ENCODE measurements at places on chromosomes 7 and 10.

DNA sequence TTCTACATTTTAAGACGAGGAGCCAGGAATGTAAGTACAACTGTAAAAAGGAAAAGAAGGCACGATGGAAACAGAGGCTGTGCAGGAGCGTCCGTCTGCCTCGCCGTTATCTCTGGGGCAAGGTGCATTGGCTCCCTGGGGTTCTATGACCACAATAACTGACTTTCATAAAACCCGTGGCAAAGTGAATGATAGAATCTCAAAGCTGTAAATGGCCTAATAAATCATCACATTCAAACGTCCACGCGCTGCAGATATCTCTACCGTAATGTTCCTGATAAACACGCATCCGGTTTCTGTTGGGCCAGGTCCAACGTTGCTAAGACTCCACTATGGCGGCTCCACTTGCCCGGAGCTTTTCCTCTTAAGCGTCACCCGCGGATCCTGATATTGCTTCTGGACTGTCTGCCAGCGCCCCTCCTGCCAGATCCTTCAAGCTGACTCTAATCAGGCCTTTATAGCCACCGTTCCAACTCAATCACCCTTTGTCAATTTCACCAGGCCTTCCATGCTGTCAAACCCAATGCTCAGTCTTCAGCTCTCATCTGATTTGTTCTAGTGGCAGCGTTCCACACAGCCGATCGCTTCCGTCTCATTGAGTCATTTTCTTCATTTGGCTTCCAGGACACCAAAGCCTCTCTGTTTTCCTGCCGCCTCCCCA lies 265.6 kb upstream of the FOXK1 start:
- DNase-seq: no peak

GRCh38 chr10:129134371-129134770 lies 332.7 kb upstream of the MGMT start:
- no peak for DNase-seq

GRCh38 chr10:86048571-86048970 lies 318.0 kb downstream of the GRID1 start:
- DNase-seq: no peak

DNA sequence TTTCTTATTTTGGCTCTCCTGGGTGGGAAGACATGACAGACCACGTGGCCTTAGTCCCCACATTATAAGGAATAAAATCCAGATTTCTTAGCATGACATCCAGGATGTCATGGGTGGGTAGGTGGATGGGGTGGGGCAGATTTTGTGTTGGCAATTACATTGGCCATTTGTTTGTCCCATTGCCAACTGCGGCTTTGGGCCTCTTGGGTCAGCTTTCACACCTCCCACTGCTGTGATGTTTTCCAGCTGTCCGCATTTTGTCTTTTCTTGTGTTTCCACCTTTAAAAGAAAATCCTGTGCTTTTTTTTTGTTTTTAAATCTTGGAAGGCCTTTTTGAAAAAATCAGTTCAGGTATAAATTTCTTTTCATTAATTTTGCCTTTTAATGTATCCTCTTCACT lies 237.0 kb downstream of the SDK1 start:
- DNase-seq: no peak

GRCh38 chr7:27111042-27111750 lies 8.7 kb upstream of the HOXA2 start:
- no peak for DNase-seq

DNA sequence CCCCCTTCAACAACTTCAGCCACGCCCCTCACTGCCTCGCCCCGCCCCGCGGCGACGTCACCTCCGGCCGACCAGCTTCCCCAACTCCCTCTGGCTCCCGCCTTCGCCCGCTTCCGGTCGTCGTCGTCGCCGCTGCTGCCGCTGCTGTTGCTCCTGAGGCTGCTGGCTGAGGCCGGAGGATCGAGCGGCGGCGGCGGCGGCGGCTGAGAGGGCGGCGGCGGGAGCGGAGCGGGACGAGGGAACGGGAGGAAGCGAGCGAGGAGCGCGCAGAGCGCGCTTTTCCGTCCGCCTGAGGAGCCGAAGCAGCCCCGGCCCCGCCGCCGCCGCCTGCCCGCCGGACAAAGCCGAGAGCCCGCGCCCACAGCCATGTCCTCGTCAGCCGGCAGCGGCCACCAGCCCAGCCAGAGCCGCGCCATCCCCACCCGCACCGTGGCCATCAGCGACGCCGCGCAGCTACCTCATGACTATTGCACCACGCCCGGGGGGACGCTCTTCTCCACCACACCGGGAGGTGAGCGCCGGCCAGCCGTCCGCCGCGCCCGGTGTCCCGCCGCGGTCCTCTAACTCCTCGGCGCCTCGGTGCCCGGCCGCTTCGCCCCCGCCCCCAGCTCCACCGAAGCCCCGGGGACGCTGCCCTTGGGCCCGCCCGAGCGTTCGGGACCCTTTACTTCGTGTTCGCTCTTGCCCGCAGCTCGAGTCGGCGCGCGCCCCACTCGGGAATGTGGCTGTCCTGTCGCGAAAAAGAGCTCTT lies at the start of gene EIF4EBP2:
Gene EIF4EBP2, plus strand, starts transcription at position 110 of the 751 bp plus-strand sequence. Its CDS starts 257 bp downstream, at position 367.
- DNase-seq: peak; percentile 98

- DNase-seq: no peak
These were observed 6.3 kb downstream of the ZNF503 start for GRCh38 chr10:75395066-75395931.

DNA sequence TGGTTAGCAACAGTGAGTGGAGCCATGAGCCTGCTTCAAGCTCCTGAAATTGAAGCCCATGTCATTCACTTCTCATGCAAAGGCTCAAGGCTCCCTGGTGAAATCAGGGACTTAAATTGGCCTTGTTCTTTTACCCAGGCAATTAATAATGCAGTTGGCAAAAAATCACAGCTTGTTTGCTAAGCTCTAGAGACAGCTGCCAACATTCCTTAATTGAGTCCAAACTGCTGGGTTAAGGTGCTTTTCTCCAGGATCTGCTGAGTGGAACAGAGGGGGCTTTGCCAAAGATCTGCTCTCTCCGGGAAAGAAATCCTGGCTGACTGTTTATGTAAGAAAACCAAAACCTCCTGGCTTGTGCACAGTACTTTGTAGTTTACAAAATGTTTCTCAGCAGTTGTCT lies 257.6 kb upstream of the GHITM start:
- DNase-seq: no peak

Measured in CD4-positive, alpha-beta T cell treated with Interleukin-6 for 4 hours (primary cell).